ENCODE measurements at places on chromosomes 16 and 17. TPM values are rescaled to one million over a fixed set of nuclear protein-coding genes. Genes with fewer than 3 reads are reported as not detected.

- peaks cover 40% of the 10 kb centered on the region for H3K36me3 ChIP-seq
- no peak overlapping the region for H3K27ac ChIP-seq
- no peaks in the 10 kb centered on the region for H3K27me3 ChIP-seq
- DNase-seq = no peak
Measured at GRCh38 chr17:17179371-17179827, 26.7 kb downstream of the PLD6 start.

DNA sequence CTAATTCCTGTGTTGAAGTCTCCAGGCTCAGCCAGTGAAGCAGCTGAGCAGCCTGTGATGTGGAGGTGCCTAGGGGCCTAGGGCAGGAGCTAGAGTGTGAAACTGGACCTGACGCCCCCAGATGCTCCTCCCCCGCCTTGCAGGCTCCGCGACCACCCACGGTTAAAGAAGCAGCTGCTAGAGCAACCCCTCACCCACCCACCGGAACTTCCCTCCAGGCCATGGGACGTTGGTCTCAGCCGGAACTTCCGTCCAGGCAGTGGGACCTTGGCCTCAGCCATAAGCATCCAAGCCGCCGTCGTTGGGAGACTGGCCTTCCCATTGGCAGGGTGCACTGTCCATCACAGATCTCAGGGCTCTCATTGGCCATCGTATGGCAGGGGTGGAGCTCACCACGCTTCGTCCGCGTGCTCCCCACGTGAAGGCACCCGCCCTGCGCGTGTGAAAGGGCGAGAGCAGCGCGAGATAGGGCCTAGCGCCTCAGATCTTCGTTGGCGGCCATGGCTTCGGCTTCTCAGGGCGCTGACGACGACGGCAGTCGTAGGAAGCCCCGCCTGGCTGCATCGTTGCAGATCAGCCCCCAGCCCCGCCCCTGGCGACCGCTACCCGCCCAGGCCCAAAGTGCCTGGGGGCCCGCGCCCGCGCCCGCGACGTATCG lies at the start of gene ADAD2:
ADAD2 (plus strand) TSS at position 427 of the 658 bp plus-strand sequence; CDS start at position 501, 74 bp downstream.
- no peak within 1 kb of the TSS for H3K27ac ChIP-seq
- H3K4me3 ChIP-seq = no peak within 1 kb of the TSS
- peaks cover 4% of the 10 kb centered on the region for H3K4me1 ChIP-seq
- no peak for DNase-seq
- H3K36me3 ChIP-seq = no peaks in the 10 kb centered on the region

- H3K4me3 ChIP-seq = no peak overlapping the region
- no peaks in the 10 kb centered on the region for H3K4me1 ChIP-seq
- H3K27me3 ChIP-seq = no peaks in the 10 kb centered on the region
- no peaks in the 10 kb centered on the region for H3K36me3 ChIP-seq
Measured at GRCh38 chr17:31593806-31594205, 202.3 kb downstream of the RAB11FIP4 start.

DNA sequence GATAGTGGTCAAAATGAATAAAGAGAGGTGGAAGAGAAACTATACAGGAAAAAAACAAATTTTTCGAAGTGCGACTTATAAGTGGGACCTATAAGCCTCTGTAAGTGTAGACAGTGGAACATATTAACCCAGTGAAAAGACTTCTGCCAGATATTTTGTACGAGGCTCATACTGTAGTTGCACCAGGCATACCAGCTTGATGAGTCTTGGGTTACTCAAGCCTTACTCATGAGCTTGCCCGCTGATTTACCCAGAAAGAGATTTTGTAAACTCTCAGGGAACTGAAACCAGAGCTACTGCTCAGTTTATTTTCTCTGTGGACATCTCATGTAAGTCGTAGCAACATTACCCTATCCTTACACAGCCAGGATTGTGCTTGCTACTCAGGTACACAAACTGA lies 708.0 kb upstream of the SOX9 start:
- DNase-seq = no peak
- H3K27me3 ChIP-seq = no peaks in the 10 kb centered on the region
- H3K36me3 ChIP-seq = no peaks in the 10 kb centered on the region

DNA sequence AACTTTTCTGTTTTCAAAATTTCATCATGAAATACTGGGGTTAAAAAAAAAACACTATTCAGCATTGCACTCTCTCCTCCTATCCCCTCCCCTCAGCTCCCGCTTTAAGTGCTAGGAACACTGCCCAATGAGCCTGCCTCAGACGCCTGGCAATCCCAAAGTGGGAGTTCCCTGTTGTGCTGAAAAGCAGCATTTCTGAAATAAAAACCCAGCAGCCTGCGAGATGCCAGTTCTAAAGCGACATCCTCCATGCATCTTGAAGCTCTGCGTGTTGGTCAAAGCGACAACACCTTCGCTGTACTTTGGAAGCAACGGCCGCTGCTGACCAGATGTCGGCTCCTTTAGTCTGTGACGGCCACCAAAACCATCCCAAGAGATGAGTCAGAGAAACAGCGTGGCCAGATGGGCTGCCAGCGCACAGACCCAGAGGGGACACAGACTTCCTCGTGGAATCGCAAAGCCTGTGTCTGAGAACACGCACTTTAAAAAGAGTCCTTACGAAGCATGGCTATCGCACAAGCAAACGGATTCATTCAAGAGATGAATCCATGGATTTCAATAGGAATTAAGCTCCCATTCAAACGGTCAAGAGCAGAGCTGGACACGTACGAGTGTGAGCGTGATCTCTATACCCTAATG lies 32.8 kb downstream of the FBXO31 start:
- no peaks in the 10 kb centered on the region for H3K36me3 ChIP-seq
- no peaks in the 10 kb centered on the region for H3K27me3 ChIP-seq
- no peak for DNase-seq
- no peak overlapping the region for H3K4me3 ChIP-seq
- H3K27ac ChIP-seq = no peak overlapping the region

GRCh38 chr16:53812914-53813313 lies 109.0 kb downstream of the FTO start:
- no peak overlapping the region for H3K4me3 ChIP-seq
- no peak for DNase-seq
- H3K36me3 ChIP-seq = no peaks in the 10 kb centered on the region

CIAO2B gene
- 86.9 TPM for polyA plus RNA-seq

DNA sequence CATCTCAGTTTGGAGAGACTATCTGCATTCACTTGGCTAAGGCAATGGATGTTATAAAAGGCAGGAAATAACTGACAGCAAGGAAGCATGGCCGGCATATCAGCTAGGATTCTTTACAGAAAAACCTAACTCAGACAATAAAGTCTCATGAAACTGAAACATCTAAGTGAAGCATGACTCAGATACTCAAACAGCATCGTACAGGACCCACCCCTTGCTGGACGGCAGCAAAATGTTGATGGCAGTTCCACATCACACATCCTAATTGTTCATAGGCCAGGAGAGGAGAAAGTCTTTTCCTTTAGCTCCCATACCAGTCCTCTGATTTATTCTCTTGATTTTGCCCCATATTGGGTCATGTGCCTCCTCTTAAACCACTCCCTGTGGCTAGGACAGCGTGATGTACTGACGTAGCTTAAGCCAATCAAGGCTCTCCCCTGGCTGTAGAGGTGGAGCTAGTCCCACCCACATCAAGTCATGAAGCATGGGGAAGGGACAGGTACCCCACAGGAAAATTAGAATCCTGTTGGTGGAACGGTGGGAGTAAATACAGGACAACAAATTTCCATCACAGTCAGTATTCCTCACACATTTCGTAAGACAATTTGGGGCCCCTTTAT lies 178.9 kb downstream of the IRX3 start:
- H3K27me3 ChIP-seq = no peaks in the 10 kb centered on the region
- H3K27ac ChIP-seq = no peak overlapping the region
- H3K36me3 ChIP-seq = no peaks in the 10 kb centered on the region
- no peak for DNase-seq
- no peak overlapping the region for H3K4me3 ChIP-seq

GRCh38 chr16:11135464-11135973 lies 120.5 kb downstream of the SOCS1 start:
- no peaks in the 10 kb centered on the region for H3K27me3 ChIP-seq
- H3K4me1 ChIP-seq = peaks cover under 1% of the 10 kb centered on the region
- DNase-seq = no peak
- no peaks in the 10 kb centered on the region for H3K36me3 ChIP-seq

Measured in pancreas (tissue), 10 donors.